Cerebellar cortex (tissue), 1 donor: ENCODE measurements at places on chromosomes 2 and 18.
A peak's percentile ranks its signal among the peaks of the same experiment; 100 is the strongest.

DNA sequence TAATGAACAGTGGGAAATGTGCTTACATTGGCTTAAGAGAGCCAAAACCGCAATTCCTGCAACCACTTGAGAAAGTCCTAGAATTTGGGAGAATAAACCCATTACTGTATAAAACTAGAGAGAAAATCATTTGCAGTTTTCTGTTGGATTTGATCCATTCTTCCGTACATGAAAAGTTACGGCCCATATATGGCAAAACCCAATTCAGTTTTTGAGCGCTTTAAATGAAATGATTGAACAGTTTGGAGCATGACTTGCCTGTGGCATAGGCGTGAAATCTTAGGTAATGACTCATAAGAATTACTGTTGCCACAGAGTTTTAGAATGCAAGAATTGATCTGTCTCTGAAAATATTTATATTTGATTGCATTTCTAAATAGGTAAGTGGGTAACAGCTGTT, 52.0 kb downstream of the PHLPP1 start:
- DNase-seq, result no peak

DNA sequence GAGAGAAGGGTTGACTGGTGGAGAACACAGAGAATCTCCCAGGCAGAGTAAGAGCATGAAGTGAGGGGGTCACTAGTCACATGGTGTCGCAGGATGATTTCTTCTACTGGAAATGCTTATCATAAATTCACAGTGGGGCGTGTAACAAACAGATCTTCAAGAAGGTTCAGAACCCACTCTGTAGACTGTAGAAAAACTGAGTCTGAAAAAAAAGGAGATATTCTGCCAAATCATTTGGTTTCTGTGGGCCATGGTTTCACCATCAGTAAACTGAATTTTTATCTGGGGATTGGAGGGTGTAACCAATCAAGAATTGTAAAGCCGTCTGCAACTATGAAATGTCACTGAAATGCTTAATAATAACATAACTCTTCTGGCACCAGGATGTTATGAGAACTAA, 15.0 kb downstream of the TPGS2 start:
- DNase-seq, result no peak

GRCh38 chr2:146853741-146854444, 990.9 kb upstream of the ACVR2A start:
- DNase-seq, result no peak

DNA sequence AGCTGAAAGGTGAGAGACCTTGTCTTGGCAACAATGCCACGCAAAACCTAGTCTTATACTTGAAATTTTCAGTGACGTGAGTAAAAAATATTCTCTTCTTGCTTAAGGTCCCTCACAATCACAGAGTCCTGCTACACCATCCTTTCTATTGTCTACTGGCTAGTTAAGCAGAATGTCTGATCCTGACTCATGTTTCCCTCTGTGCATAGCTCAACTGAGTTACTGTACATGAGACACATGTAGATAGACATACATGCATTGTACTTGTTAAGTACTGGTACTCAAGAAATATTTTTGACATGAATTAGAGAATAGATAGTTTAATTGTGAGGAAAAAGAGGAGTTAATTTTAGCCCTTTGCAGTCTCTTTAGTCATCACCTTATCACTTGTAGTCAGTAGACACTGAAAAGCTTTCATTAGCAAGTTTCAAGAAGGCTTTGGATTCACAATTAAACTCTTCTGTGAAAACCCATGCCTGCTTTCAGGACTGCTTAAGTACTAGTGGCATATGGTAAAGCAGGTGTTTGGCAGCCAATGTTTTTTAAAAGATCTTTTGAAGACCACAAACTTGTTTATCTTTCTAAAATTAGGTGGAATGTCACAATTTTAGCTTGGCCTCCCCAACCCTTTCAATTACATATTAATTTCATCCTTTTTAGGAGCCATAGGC, 158.7 kb upstream of the CCDC150 start:
- peak; percentile 31 for DNase-seq

- no peak for DNase-seq
These were observed 164.6 kb downstream of the GULP1 start for GRCh38 chr2:188456114-188456909.

DNA sequence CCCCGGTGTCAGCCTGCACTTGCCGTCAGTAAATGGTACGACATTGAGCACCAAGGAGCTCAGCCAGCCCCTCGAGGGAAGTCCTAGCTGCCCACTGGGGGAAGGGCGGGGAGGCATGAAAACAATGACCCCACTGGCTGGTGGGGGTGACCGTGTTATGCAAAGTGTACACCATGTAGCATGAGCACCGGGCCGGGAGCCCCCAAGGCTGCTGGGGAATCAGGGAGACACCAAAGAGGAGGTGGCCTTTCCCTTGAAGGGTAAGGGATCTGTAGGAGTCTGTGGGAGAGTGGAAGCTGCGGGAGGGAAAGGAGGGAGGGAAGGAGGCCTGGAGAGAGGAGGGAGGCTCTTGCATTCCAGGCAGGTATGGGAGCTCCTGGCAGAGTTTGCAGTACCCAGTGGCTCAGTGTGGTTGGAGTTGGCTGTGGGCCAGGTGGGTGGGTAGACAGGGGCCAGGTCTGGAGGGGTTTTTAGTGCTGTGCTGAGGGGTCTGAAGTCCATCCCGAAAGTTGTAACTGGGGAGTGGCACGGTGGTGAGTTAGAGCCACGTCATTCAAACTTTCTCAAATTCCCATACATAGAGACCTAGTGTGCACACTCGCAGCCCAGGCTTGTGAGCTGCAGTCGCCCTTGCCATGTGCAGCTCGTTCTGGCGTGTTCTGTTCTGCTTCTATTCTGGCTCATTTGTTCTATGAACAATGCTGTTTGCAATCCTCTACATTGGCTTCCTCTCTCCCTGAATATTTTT, 22.4 kb downstream of the RRM2 start:
- DNase-seq, result no peak

- DNase-seq, result no peak
These were observed 586.4 kb upstream of the CNTNAP5 start for GRCh38 chr2:123438675-123439074.

DNA sequence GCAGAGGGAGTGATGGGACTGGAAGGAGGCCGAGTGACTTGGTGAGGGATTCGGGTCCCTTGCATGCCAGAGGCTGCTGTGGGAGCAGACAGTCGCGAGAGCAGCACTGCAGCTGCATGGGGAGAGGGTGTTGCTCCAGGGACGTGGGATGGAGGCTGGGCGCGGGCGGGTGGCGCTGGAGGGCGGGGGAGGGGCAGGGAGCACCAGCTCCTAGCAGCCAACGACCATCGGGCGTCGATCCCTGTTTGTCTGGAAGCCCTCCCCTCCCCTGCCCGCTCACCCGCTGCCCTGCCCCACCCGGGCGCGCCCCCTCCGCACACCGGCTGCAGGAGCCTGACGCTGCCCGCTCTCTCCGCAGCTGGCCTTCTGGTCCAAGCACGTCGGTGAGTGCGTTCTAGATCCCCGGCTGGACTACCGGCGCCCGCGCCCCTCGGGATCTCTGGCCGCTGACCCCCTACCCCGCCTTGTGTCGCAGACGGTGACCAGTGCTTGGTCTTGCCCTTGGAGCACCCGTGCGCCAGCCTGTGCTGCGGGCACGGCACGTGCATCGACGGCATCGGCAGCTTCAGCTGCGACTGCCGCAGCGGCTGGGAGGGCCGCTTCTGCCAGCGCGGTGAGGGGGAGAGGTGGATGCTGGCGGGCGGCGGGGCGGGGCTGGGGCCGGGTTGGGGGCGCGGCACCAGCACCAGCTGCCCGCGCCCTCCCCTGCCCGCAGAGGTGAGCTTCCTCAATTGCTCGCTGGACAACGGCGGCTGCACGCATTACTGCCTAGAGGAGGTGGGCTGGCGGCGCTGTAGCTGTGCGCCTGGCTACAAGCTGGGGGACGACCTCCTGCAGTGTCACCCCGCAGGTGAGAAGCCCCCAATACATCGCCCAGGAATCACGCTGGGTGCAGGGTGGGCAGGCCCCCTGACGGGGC, 4.6 kb downstream of the PROC start:
- no peak for DNase-seq

DNA sequence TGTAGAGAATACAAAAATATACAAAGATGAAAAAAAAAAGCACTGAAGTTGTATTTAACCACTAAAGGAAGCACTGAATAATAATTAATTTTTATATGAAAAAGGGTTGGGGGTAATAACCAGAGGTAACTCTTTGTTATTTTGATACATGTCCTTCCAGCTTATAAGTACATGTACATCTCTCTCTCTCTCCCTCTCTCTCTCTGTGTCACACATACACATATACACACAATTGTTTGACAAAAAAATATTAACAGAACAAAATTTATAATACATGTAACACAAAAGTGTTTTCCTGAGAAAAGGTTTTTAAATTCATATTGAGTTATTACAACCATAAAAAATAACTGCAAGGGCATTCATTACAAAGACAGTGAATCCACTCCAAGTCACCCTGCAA, 4.6 kb downstream of the WIPF1 start:
- no peak for DNase-seq

GRCh38 chr2:19775315-19775714, 126.5 kb downstream of the TTC32 start:
- DNase-seq, result no peak

DNA sequence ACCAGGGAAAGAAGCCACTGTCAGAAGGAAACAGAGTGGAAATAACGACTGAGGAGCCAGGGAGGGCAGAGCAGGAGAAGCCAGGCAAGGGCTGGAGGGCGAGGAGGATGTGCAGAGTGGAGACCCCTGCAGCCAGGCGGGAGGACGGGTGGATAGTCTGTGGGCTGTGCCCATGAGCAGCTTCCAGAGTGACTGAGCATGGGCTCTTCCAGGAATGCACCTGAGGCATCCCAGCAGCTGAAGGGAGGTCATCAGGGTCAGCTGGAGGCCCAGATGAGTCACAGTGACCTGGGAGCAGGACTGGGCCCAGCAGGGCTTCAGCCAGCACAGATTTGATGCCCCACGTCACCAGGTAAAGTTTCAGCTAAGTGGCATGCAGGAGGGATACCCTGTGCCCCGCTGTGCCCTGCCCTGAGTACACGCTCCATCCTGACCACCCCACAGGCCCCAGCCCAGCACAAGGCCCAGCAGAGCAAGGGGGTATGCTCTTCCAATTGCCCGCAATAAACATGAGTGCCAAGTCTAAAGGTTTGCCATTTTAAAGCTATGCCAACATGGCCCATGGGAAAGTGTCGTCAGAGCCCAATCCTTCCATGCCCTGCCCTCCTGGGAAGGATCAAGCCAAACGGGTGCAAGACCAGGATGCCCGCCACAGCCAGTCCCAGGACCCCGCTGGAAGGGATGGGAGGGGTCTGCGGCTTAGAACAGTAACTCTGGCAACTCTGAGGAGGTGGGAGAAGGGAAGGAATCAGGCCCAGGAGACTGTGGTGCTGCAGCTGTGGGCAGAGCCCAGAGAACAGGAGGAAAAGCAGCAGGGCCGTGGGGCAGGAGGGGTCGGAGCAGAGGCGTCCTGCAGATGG, 85.7 kb downstream of the SEPTIN10 start:
- no peak for DNase-seq

DNA sequence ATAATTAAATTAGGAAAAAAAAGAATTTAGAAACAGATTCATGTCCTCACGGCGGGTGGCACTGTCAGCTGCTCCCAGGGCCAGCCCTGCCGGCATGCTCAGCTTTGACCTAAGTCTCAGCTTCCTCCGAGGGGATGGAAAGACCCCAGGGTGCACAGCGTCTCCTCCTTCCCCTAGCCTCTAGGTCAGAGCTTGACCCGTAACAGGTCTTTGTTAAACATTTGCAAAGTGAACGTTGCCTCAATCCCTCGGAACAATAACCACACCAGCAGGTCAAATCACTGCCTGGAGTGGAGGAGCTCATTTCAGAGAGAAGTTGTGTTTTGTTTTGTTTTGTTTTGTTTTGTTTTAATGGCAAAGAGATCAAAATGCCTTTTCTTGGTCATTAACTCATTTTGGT, 171.3 kb downstream of the TMEM18 start:
- no peak for DNase-seq

DNA sequence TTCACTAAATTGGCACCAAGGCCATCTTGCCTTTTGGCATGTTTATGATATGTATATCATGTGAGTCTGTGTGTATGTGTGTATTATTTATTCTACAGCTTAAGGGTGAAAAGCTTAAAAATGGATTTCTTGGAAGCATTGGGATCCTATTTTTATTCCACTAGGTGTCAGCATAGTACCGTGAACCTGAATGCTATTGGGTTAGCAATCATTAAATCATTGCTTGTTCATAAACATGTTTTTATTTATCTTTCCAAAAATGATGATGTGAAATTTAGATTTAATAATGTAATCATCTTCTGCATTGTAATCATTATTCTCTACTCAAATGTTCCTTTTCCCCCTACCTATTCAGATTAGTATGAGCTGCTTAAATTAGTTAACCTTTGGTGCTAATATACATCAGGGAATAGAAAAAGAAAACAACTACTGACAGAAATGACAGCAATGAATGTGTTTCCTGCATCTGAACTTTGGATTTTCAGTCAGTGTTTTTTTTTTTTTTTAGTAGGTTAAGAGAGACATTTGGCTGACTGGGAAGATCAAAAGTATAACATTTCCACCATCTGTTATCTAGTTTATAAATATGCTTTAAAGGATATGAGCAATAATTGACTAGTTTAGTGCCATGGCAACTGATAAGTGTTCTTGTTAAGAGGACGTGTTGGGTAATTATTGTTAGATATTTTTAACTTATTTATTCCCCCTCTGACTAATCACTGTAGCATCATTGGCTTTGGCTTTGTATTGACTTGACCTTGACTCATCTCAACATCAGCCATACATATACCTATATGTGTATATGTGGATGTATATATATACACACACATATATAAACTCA, 14.1 kb upstream of the ZSWIM2 start:
- DNase-seq, result peak; percentile 42

GRCh38 chr2:128528133-128528532, 209.5 kb upstream of the HS6ST1 start:
- DNase-seq, result no peak

GRCh38 chr2:208669394-208669793, 262.8 kb downstream of the PTH2R start:
- DNase-seq, result no peak

DNA sequence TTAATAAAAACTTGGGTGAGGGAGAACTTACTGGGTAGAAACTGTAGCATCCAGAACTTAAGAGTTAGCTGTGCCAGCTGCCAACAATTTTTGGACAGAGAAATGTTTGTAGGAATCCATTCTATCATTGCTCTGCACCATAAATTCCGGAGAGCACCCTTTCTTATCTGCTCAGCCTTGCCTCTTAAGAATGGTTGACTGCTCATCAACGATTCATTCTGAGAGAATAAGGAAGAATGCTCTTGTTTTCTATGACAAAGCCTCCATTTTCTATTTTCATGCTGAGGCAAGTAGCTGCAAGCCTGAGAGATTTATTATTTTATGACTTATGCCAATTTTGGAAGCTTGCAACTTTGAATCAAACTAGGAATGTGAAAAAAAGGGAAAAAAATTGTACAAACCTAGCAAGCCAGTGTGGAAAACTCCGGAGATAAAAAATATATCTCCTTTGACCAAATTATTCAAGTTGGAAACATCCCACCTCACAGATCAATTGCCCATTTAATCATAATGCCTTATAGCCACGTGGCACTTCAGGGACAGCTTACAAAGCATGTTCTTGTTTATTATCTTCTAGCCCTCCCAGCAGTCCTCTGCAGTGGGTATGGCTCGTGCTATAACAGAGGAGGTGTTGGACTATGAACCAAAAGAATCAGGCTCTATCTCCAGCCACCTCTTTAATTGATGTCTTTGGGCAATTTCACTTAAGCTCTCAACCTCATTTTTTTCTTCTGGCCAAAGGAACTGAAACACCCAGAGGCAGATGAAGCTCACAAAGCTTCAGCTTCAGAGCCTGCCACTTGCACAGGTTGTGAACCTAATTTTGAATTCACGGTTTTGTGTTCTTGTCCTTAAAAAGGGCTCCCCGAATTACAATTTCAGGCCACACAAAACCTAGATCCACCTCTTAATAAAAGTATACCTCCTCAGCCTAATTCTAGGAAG, 40.9 kb upstream of the ATL2 start:
- DNase-seq, result no peak

- no peak for DNase-seq
These were observed 273.1 kb downstream of the SP3 start for GRCh38 chr2:173692068-173692467.
